ENCODE measurements at places on chromosomes 16 and 17. TPM values are rescaled to one million over a fixed set of nuclear protein-coding genes. Genes with fewer than 3 reads are reported as not detected.

- no peaks in the 10 kb centered on the region for H3K4me1 ChIP-seq
- H3K36me3 ChIP-seq = no peaks in the 10 kb centered on the region
- H3K27me3 ChIP-seq = peaks cover 16% of the 10 kb centered on the region
- H3K4me3 ChIP-seq = no peak overlapping the region
- DNase-seq = no peak
These were observed 256.4 kb upstream of the IRX3 start for GRCh38 chr16:54542805-54543505.

DNA sequence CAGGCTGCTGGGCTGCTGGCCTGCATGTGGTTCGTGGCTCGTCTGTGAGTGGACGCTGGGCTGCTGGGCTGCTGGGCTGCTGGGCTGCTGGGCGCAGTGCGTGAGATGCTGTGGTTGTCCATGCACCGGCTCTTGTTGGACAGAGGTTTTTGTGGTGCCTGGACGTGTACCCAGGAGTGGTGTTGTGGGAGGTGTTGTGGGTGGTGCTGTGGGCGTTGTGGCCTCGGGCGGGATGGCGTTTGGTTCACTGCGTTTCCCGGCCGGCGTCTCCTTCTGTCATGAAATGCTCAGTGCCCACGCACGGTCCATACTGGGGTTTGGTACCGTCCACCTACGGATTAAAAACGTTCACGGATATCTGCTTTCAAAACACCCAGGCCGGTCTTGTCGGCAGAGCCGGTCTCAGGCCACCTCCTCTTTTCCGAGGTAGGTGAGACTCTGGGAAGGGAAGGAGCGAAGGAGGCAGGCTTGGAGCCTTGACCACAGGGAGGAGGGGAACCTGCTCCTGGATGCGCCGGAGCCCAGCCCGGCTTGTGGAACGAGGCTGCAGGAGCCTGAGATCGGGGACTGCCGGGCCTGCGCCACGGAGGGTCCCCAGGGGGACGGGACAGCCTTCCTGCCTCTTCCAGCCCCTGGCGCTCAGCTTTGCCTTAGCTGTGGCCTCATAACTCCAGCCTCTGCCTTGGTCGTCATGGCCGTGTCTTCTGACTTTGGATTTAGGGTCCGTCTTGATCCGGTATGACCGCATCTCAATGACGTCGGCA lies 29.8 kb upstream of the GNG13 start:
- no peak overlapping the region for H3K4me3 ChIP-seq
- H3K36me3 ChIP-seq = no peaks in the 10 kb centered on the region
- H3K27me3 ChIP-seq = no peaks in the 10 kb centered on the region

- DNase-seq = no peak
- no peaks in the 10 kb centered on the region for H3K36me3 ChIP-seq
- peak overlapping the region; percentile 90 for H3K27ac ChIP-seq
- H3K4me3 ChIP-seq = no peak overlapping the region
- peaks cover 34% of the 10 kb centered on the region for H3K4me1 ChIP-seq
These were observed 109.8 kb downstream of the ZFHX3 start for GRCh38 chr16:72937916-72938794.

DNA sequence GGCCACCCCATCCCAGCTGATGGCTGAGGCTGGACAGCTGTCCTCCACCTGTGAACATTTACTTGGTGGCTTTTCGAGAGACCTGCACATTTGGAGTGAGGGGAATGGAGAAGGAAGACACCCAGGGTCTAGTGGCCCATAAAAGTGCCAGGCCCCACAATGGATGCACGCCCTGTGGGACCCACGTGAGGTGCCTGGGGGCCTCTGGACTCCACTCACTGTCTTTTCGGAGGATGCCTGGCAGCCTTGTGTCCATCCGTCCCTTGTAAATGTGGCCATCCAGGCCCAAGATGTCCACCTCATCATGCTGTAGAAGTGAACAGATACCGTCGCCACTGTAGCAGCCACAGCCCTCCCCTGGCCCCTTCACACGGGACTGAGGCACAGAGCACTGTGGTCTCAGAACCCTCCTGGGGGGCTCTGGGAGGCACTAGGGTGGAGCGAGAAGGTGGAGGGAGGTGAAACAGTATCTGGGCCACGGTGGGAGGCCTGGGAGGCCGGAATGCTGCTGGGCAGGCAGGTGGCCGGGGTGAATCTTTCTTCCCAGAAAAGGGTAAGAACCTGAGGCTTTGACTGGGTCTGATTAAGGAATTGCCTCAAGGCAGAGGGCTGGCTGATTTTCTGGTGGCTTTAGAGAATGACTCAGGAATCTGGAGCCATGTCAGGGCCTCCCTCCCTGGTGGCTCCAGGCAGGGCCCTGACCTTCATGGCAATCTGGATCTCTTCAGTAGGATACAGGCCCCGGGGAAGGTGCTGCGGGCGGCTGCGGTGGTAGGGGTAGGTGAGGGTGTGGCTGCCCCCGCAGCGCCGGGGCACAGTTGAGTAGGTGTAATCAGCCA lies 11.5 kb downstream of the UBALD2 start:
- H3K4me1 ChIP-seq = peaks cover 3% of the 10 kb centered on the region
- peak; percentile 61 for DNase-seq
- H3K27me3 ChIP-seq = no peaks in the 10 kb centered on the region
- H3K4me3 ChIP-seq = no peak overlapping the region
- H3K27ac ChIP-seq = no peak overlapping the region
- H3K36me3 ChIP-seq = no peaks in the 10 kb centered on the region

GRCh38 chr17:17141279-17141678 lies 64.9 kb downstream of the PLD6 start:
- peaks cover 91% of the 10 kb centered on the region for H3K36me3 ChIP-seq
- peaks cover 12% of the 10 kb centered on the region for H3K4me1 ChIP-seq
- no peaks in the 10 kb centered on the region for H3K27me3 ChIP-seq
- no peak for DNase-seq
- no peak overlapping the region for H3K4me3 ChIP-seq

DNA sequence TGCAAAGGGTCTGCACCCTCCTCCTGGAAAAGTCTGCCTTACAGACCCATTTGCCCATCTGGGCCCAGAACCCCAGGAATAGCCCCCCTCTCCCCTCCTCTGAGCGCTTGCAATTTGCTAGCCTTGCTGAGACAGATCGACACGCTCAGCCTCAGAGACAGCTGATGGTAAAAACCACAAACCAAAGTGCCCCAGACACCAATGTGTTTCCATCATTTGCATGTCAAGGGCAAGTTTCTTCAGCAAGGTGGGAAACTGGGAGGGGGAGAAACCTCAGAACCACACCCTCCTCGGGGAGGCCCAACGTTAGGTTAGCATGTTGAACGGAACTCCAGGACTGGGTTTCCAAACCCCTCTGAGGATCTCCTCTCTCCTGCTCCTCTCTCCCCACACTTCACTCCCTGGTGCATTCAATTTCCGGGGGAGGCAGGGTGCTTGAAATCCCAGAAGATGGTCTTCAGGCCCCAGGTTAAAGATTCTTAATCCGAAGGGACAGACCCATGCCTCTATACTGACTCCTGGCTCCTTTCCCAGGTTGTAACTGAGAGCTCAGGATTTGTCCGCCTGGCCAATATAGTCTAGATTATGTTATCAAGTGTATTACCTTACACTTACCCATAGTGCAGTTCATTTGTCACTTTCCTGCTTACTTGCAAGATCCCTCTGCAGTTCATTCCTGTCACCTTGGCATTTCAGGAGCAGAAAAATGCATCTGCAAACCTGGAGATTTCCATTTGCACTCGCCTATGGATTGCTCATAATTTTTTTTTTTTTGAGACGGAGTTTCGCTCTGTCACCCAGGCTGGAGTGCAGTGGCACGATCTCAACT lies 1.3 kb upstream of the CUEDC1 start:
- no peaks in the 10 kb centered on the region for H3K36me3 ChIP-seq
- H3K4me1 ChIP-seq = peaks cover 16% of the 10 kb centered on the region
- H3K27ac ChIP-seq = no peak overlapping the region
- H3K27me3 ChIP-seq = no peaks in the 10 kb centered on the region
- H3K4me3 ChIP-seq = no peak overlapping the region

G6PC1 gene
- 0.09 TPM for polyA plus RNA-seq

LRRC75A gene
- polyA plus RNA-seq = 8.6 TPM

- no peaks in the 10 kb centered on the region for H3K36me3 ChIP-seq
- DNase-seq = no peak
- H3K27me3 ChIP-seq = no peaks in the 10 kb centered on the region
- no peak overlapping the region for H3K4me3 ChIP-seq
These were observed 20.4 kb downstream of the ADGRG5 start for GRCh38 chr16:57562669-57563486.

All from adrenal gland (tissue), 19 donors.